ENCODE measurements at places on chromosomes 13 and 19. TPM values are rescaled to one million over a fixed set of nuclear protein-coding genes. Genes with fewer than 3 reads are reported as not detected.

The NDUFA11 gene
- 198 TPM for total RNA-seq

The RFPL4A gene
- not detected for total RNA-seq

The ATXN8OS gene
- not detected for total RNA-seq

The SRRM5 gene
- total RNA-seq: 1.6 TPM

The TMPRSS9 gene
- total RNA-seq: not detected

The CYP4F2 gene
- not detected for total RNA-seq

The ONECUT3 gene
- total RNA-seq: 0.03 TPM

The TSC22D1 gene
- 37.3 TPM for total RNA-seq

The DKKL1 gene
- total RNA-seq: not detected

GRCh38 chr19:48835734-48836088 lies 580 bp downstream of the HSD17B14 start:
- no peaks in the 10 kb centered on the region for H3K27me3 ChIP-seq
- H3K4me3 ChIP-seq: peak overlapping the region; percentile 46
- no peak overlapping the region for H3K27ac ChIP-seq
- DNase-seq: peak; percentile 92
- peaks cover 3% of the 10 kb centered on the region for H3K4me1 ChIP-seq

GRCh38 chr19:6738787-6739389 lies 592 bp upstream of the TRIP10 start:
- H3K27me3 ChIP-seq: peaks cover 14% of the 10 kb centered on the region
- peak overlapping the region; percentile 79 for H3K27ac ChIP-seq
- H3K36me3 ChIP-seq: no peaks in the 10 kb centered on the region

DNA sequence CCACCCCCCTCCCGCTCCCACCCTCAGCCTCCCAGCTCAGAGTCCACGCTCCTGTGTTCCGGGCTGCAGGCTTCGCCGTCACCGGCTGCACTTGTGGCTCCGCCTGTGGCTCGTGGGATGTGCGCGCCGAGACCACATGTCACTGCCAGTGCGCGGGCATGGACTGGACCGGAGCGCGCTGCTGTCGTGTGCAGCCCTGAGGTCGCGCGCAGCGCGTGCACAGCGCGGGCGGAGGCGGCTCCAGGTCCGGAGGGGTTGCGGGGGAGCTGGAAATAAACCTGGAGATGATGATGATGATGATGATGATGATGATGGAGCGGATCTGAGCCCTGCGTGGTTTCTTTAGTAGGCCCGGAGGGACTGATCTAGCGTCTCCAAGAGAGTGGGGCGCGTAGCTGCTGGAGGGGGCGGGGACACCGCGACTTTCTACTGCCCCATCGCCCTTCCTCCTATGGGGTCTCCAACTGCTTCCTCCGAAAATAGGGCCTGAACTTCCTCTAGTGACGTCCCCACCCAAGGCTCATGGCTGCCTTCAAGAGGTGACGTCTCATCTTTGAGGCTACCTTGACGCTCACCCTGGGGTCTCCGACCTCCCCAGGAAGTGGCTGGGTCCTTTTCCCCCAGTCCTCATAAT lies 1.4 kb downstream of the RETN start:
- H3K27ac ChIP-seq: no peak overlapping the region
- peak overlapping the region; percentile 15 for H3K4me3 ChIP-seq
- peak; percentile 29 for DNase-seq
- no peaks in the 10 kb centered on the region for H3K27me3 ChIP-seq

DNA sequence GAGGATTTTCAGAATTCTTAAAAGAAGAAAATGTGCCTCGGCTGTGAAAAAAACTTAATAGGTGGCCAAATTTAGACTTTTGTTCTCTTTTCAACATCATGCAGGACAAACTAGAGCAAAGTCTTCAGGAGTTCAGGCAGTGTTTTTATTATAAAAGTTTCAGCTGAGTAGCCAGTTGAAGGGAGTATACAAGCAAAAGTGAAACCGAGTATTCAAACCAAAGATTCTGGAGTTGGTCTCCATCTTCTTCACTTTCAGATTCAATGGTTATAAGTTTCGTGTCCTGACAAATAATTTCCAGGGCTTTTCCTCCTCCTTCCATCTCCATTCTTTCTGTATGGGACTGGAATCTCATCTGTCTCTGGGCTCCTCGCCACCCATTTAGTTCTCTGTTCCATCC lies 379.7 kb downstream of the GPC5 start:
- H3K4me1 ChIP-seq: no peaks in the 10 kb centered on the region
- H3K27ac ChIP-seq: no peak overlapping the region
- H3K36me3 ChIP-seq: no peaks in the 10 kb centered on the region
- no peak for DNase-seq

- H3K27me3 ChIP-seq: no peaks in the 10 kb centered on the region
- no peaks in the 10 kb centered on the region for H3K36me3 ChIP-seq
- H3K27ac ChIP-seq: no peak overlapping the region
- DNase-seq: no peak
These were observed 31.5 kb upstream of the SLC15A1 start for GRCh38 chr13:98783856-98784478.

GRCh38 chr13:40206241-40207000 lies 460.0 kb downstream of the FOXO1 start:
- no peaks in the 10 kb centered on the region for H3K27me3 ChIP-seq
- peak overlapping the region; percentile 83 for H3K27ac ChIP-seq
- H3K4me1 ChIP-seq: peaks cover 36% of the 10 kb centered on the region
- peak; percentile 55 for DNase-seq

GRCh38 chr19:3923912-3924311 lies 9.0 kb upstream of the NMRK2 start:
- H3K27ac ChIP-seq: no peak overlapping the region
- no peak overlapping the region for H3K4me3 ChIP-seq
- H3K4me1 ChIP-seq: no peaks in the 10 kb centered on the region

GRCh38 chr13:39485314-39485700 lies 117.7 kb downstream of the LHFPL6 start:
- no peak overlapping the region for H3K27ac ChIP-seq
- H3K27me3 ChIP-seq: no peaks in the 10 kb centered on the region
- H3K36me3 ChIP-seq: no peaks in the 10 kb centered on the region
- no peak overlapping the region for H3K4me3 ChIP-seq
- no peaks in the 10 kb centered on the region for H3K4me1 ChIP-seq

DNA sequence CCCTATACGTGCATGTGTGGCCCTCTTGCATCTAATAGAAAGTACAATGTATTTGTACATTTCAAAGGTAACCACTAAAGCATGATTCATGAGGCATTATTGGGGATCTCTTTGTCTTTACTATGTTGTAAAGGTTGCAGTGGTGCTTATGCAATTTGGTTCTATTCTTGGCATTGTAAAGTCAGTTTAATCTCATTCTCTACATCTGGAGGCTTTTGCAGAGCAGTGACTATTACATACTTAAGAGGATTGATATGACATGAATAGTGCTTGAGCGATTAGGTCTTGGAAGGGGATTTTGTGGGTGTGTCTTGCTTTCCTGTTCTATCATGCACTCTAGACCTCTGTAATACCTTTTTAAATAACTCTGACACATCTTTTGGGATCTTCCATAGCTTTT lies 610.0 kb downstream of the EFNB2 start:
- H3K4me1 ChIP-seq: no peaks in the 10 kb centered on the region
- no peak overlapping the region for H3K27ac ChIP-seq
- no peaks in the 10 kb centered on the region for H3K36me3 ChIP-seq
- no peak for DNase-seq

DNA sequence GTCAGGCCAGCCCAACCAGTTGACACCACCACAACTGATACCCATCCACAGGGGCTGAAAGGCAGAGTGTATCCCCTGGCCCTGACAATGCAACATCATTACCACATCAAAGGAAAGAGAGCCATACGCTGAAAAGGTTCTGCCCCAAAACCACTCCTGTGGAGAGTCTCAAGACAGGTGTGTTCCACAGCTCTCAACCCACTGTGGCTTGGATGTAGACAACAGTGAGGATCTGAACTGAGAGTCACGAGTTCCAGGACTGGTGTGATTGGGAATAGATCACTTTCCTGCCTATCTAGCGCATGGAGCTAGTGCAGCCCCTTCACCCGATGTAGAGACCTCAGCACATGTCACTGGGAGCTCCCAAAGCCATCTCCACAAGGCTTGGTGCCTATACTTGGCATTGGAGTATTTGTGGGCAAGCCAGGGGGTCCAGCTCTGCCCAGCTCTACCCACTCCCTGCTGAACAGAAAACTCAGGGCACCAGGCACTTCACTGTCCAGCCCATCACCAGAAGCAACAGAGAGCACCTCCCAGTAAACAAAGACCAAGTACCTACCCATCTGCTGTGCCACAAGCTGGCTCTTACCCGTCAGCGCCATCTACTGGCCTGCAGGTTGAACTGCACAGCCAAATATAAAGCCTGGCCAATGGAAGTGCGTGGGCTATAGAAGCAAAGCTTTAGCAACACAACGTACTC lies 579.5 kb downstream of the UQCRFS1 start:
- DNase-seq: peak; percentile 20
- H3K27ac ChIP-seq: no peak overlapping the region
- no peaks in the 10 kb centered on the region for H3K27me3 ChIP-seq
- peaks cover 2% of the 10 kb centered on the region for H3K4me1 ChIP-seq
- no peaks in the 10 kb centered on the region for H3K36me3 ChIP-seq

DNA sequence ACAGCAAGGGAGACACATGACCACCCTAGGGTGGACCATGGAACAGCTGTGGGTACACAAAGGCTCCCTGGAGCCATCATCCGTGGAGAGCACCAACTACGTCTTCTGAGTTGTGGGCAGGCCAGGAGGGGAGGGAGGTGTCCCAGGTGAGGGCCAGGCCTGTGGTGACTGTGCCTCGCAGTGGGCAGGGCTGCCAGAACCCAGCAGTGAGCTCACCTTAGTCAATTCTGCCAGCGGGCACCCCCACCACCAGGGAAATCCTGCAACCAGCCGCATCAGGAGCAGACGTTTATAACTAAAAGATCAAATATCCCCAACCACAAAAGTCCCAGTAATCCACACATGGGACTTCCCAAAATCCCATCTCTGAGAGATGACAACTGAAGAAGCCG lies 19.6 kb downstream of the ELL start:
- no peaks in the 10 kb centered on the region for H3K27me3 ChIP-seq
- H3K36me3 ChIP-seq: no peaks in the 10 kb centered on the region
- H3K4me1 ChIP-seq: peaks cover 99% of the 10 kb centered on the region
- no peak for DNase-seq
- H3K4me3 ChIP-seq: no peak overlapping the region

- peaks cover 16% of the 10 kb centered on the region for H3K36me3 ChIP-seq
- H3K27me3 ChIP-seq: no peaks in the 10 kb centered on the region
- peaks cover 15% of the 10 kb centered on the region for H3K4me1 ChIP-seq
- peak overlapping the region; percentile 34 for H3K4me3 ChIP-seq
- peak overlapping the region; percentile 70 for H3K27ac ChIP-seq
- DNase-seq: peak; percentile 95
These were observed 2.1 kb upstream of the SLC27A5 start for GRCh38 chr19:58513694-58514563.

DNA sequence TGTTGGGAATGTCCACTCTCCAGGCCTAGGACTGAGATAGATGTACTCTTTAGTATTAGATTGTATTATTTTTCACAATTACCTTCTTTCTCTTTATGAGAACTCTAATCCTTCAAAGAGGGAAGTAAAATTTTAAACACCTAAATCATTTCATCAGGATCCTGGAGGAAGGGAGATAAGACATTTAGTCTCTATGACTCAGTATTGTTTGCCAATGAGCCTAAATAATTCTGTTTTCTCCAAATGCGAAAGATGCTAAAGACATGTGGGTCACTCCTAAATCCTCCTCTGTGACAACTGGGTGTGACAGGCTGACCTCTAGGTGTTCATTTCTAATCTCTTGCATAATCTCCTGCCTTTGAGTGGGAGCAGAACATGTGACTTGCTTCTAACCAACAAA lies 1736.6 kb upstream of the MIR17HG start:
- H3K4me1 ChIP-seq: no peaks in the 10 kb centered on the region
- H3K27ac ChIP-seq: no peak overlapping the region
- no peaks in the 10 kb centered on the region for H3K36me3 ChIP-seq
- DNase-seq: no peak

DNA sequence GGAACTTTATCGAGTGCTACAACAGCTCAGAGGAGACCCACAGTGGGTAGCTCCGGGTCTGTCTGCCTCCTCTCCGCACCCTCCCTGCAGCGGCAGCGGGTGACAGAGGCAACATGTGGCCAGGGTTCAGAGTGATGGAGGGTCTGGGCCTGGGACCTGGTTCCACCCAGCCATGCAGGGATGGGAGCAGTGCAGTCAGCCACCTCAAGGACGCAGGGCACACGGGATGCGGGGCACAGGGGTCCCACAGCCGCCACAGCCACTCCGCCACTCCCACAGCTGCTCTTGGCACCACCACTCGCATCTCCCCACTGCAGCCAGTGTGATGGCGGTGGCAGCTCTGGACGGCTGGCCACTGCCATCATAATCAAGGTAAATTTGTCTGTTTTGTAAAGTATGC lies 892.9 kb downstream of the OLFM4 start:
- no peaks in the 10 kb centered on the region for H3K4me1 ChIP-seq
- H3K4me3 ChIP-seq: no peak overlapping the region
- no peaks in the 10 kb centered on the region for H3K27me3 ChIP-seq
- H3K27ac ChIP-seq: no peak overlapping the region
- DNase-seq: no peak

GRCh38 chr13:73684286-73684685 lies 449.9 kb downstream of the KLF12 start:
- H3K36me3 ChIP-seq: peaks cover 10% of the 10 kb centered on the region
- H3K27ac ChIP-seq: no peak overlapping the region
- no peaks in the 10 kb centered on the region for H3K4me1 ChIP-seq
- no peak for DNase-seq

DNA sequence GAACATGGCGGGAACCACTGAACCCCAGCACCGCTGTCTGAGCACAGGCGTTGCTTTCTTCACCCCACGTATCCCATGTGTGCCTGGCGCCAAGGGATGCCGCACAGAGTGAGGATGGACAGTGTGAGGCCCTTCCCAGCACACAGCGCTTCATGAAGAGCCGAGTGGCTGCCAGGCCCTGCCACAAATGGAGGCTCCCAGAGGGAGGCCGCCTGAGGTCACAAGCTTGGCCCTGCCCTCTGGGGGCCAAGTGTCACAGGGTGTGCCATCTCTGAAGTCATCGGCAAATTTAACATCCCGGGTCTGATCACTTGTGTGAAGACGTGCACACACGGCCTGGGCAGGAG lies 24.4 kb downstream of the MPND start:
- H3K27ac ChIP-seq: no peak overlapping the region
- H3K36me3 ChIP-seq: peaks cover 37% of the 10 kb centered on the region
- DNase-seq: no peak
